ENCODE measurements at places on chromosomes 13 and 19. TPM values are rescaled to one million over a fixed set of nuclear protein-coding genes. Genes with fewer than 3 reads are reported as not detected.

CALR3 gene
- not detected for total RNA-seq

IZUMO1 gene
- not detected for total RNA-seq

ALDH16A1 gene
- 23.6 TPM for total RNA-seq

GJB2 gene
- 0.75 TPM for total RNA-seq

CLEC17A gene
- total RNA-seq, result not detected

LILRB1 gene
- total RNA-seq, result not detected

PRX gene
- total RNA-seq, result 1.3 TPM

EDNRB gene
- total RNA-seq, result not detected

ZNF30 gene
- 5.0 TPM for total RNA-seq

TMEM59L gene
- 6.3 TPM for total RNA-seq

C19orf67 gene
- not detected for total RNA-seq

KIR2DL4 gene
- not detected for total RNA-seq

CKM gene
- total RNA-seq, result 0.05 TPM

KANK3 gene
- 7.6 TPM for total RNA-seq

KLK15 gene
- total RNA-seq, result not detected

TNNT1 gene
- total RNA-seq, result 140 TPM

GPR108 gene
- 42.7 TPM for total RNA-seq

FCER2 gene
- not detected for total RNA-seq

ZNF415 gene
- not detected for total RNA-seq

DNAAF3 gene
- total RNA-seq, result 4.6 TPM

NAPSA gene
- total RNA-seq, result 0.85 TPM

TARM1 gene
- not detected for total RNA-seq

DMKN gene
- total RNA-seq, result 38.9 TPM

ZNF577 gene
- 0.07 TPM for total RNA-seq

PDE4A gene
- total RNA-seq, result 4.1 TPM

ZNF345 gene
- not detected for total RNA-seq

ZNF714 gene
- total RNA-seq, result 2.8 TPM

JSRP1 gene
- total RNA-seq, result 0.82 TPM

ZNF829 gene
- total RNA-seq, result 0.39 TPM

SPRED3 gene
- 2.2 TPM for total RNA-seq

ANGPTL8 gene
- not detected for total RNA-seq

CFD gene
- 22.7 TPM for total RNA-seq

CYP2F1 gene
- not detected for total RNA-seq

SLC7A10 gene
- total RNA-seq, result 0.13 TPM

OR1I1 gene
- not detected for total RNA-seq

ZNF729 gene
- total RNA-seq, result not detected

CEP89 gene
- 46.0 TPM for total RNA-seq

IL17D gene
- 1.5 TPM for total RNA-seq

ADGRE1 gene
- total RNA-seq, result 4.7 TPM

KLK12 gene
- total RNA-seq, result not detected

EDDM13 gene
- not detected for total RNA-seq

Data from A549 treated with AZD2906 at 1 μM for 4 hours (cell line).